Pancreas (tissue), 10 donors: ENCODE measurements at places on chromosomes 1 and 21. TPM values are rescaled to one million over a fixed set of nuclear protein-coding genes. Genes with fewer than 3 reads are reported as not detected.

DNA sequence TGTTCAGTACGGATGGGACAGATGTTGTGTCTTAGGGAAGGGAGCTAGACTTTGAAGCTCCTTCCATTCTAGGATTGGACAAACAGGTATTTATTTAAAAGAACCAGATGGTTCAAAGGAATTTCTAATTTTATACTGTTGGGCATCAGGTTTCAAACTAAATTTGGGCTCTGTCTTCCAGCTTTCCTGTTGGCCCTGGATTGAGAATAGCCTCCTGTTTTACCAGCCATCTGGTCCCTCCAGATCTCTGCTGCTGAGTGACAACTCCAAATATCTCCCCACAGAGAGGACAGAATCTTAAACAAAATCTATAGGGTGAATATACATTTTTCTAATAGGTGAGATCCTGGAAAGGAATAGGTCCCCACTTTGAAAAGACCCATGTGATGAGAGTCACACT is 52.5 kb upstream of the CNIH3 start:
- no peaks in the 10 kb centered on the region for H3K27me3 ChIP-seq
- no peak for DNase-seq
- no peak overlapping the region for H3K27ac ChIP-seq
- H3K36me3 ChIP-seq = no peaks in the 10 kb centered on the region
- no peaks in the 10 kb centered on the region for H3K4me1 ChIP-seq

DNA sequence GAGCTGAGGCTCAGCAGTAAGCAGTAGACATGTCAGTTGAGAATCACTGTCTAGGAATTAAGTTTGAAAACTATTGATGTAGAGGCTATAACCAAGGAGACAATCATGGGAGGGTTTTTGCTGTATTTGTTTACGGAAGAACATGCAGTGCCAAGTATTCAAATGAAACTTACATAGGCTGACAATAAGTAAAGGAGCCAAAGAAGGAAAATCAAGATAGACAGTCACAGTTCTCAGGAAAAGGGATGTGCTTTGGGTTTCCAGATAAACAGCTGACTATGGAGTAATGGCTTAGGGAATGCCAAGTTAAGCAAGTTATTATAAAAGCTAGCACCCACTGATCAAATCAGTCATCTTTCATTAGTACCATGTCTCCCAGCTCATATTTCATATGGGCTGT is 21.5 kb downstream of the GNG12 start:
- no peak for DNase-seq
- peaks cover 10% of the 10 kb centered on the region for H3K4me1 ChIP-seq
- no peak overlapping the region for H3K4me3 ChIP-seq
- no peaks in the 10 kb centered on the region for H3K27me3 ChIP-seq
- H3K27ac ChIP-seq = no peak overlapping the region
- no peaks in the 10 kb centered on the region for H3K36me3 ChIP-seq

- H3K4me1 ChIP-seq = peaks cover 28% of the 10 kb centered on the region
- H3K27me3 ChIP-seq = no peaks in the 10 kb centered on the region
- DNase-seq = peak; percentile 59
Measured at GRCh38 chr1:51236531-51237350, 668 bp downstream of the RNF11 start.

DNA sequence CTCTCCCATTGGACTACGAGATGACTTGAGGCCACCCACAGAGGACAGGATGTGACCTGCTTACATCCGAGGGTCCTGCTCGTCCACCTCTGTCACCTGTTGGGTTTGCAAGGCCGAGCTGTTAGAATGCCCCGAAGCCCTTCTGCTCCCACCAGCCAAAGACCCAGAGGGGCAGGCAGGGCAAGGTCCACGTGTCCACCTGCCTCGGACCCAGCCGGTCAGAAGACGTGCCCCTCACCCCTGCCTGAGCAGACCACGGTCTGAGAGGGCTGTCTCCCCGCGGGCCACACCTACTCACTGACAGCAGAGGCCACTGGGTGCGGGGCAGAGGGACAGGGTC is 30.3 kb upstream of the TRAPPC10 start:
- H3K27ac ChIP-seq = no peak overlapping the region
- DNase-seq = no peak
- H3K36me3 ChIP-seq = peaks cover 24% of the 10 kb centered on the region
- no peak overlapping the region for H3K4me3 ChIP-seq
- no peaks in the 10 kb centered on the region for H3K27me3 ChIP-seq

GRCh38 chr1:203373002-203373401 is 22.1 kb upstream of the FMOD start:
- DNase-seq = no peak
- no peak overlapping the region for H3K27ac ChIP-seq
- H3K4me3 ChIP-seq = no peak overlapping the region
- H3K36me3 ChIP-seq = no peaks in the 10 kb centered on the region
- no peaks in the 10 kb centered on the region for H3K4me1 ChIP-seq
- no peaks in the 10 kb centered on the region for H3K27me3 ChIP-seq

DNA sequence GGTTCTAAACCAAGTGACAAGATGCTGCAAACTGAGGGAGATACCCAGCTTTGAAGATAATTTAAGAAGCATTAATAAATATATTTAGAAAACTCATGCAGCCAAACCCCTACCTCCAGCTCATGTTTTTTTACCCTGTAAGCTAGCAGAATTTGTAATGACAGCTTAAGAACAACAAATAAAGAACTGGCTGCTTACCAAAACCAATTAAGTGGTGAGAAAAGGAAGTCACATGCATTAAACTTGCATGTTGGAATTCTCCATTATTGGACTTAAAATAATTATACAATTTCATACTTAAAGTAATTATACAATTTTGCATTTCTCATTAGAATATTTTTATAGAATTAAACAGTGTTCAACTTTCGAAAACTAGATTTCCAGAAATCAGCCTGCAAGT is 75.6 kb upstream of the CNIH3 start:
- H3K4me1 ChIP-seq = peaks cover 18% of the 10 kb centered on the region
- no peak overlapping the region for H3K27ac ChIP-seq
- no peak for DNase-seq

- DNase-seq = no peak
- H3K36me3 ChIP-seq = no peaks in the 10 kb centered on the region
- H3K27me3 ChIP-seq = no peaks in the 10 kb centered on the region
- no peak overlapping the region for H3K27ac ChIP-seq
- no peaks in the 10 kb centered on the region for H3K4me1 ChIP-seq
- H3K4me3 ChIP-seq = no peak overlapping the region
Measured at GRCh38 chr1:196075621-196076020, 532.6 kb downstream of the KCNT2 start.

GRCh38 chr21:28427394-28428022 is 565.2 kb downstream of the LTN1 start:
- H3K27ac ChIP-seq = no peak overlapping the region
- H3K4me1 ChIP-seq = no peaks in the 10 kb centered on the region
- no peak for DNase-seq
- H3K27me3 ChIP-seq = no peaks in the 10 kb centered on the region
- H3K4me3 ChIP-seq = no peak overlapping the region
- H3K36me3 ChIP-seq = no peaks in the 10 kb centered on the region

The TAS1R3 gene
- total RNA-seq = 0.41 TPM

The CHODL gene
- total RNA-seq = not detected

The ABCG1 gene
- total RNA-seq = 3.0 TPM
